GM12865 (cell line): ENCODE measurements at places on chromosomes 13 and 19.

- peak; percentile 60 for DNase-seq
Measured at GRCh38 chr19:46610851-46611770, 10.0 kb downstream of the CALM3 start.

DNA sequence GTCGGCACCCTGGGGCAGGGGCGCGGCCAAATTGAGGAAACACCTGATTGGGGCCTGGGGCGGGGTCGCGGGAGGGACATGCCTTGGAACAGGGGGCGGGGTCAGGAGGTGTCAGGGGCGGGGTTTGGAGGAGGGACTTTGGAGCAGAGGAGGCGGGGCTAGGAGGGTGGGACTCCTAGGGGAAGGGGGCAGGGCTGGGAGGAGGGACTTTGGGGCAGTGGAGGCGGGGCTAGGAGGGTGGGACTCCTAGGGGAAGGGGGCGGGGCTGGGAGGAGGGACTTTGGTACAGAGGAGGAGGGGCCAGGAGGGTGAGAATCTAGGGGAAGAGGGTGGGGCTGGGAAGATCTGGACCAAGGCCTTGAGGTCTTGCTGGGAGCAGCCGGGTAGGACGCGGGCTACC lies 21.9 kb downstream of the GRIN2D start:
- peak; percentile 86 for DNase-seq

DNA sequence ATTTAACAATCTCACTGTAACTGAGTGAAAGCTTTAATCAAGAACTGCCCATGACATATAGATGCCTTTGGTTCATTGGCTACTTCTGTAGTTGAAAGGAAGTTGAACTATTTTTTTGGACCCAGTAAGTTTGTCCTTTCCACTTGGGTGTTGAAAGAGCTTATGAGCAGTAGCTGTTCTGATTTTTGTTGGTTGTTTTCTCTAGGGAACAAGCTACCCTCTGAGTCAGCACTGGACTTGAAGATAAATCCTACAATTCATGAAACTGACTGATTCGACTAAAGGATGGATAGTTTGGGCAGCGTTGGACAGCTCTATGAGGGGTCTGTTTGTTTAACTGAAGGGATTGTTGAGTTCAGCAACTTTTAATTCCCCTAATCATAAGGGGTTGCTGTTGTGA lies 101.0 kb downstream of the PAN3 start:
- DNase-seq = no peak

DNA sequence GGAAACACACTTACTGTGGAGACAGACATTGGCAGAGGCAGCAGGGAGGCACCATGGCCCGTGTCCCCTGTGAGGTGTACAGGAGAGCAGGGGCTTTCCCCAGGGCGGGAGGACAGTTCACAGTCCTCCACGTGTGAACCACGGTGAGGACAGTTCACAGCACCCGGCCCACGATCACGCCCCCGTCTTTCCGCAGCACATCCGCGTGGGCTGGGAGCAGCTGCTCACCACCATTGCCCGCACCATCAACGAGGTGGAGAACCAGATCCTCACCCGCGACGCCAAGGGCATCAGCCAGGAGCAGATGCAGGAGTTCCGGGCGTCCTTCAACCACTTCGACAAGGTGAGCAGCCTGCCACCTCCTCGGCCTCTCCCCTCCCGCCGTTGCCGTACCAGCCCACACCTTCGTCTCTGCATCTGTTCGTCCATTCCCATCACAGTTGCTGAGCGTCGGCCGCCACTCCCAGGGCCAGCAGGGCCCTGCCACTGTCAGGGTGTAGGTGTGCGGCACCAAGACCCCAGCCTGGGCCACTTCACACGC lies 17.4 kb downstream of the CAPN12 start:
- DNase-seq = no peak

DNA sequence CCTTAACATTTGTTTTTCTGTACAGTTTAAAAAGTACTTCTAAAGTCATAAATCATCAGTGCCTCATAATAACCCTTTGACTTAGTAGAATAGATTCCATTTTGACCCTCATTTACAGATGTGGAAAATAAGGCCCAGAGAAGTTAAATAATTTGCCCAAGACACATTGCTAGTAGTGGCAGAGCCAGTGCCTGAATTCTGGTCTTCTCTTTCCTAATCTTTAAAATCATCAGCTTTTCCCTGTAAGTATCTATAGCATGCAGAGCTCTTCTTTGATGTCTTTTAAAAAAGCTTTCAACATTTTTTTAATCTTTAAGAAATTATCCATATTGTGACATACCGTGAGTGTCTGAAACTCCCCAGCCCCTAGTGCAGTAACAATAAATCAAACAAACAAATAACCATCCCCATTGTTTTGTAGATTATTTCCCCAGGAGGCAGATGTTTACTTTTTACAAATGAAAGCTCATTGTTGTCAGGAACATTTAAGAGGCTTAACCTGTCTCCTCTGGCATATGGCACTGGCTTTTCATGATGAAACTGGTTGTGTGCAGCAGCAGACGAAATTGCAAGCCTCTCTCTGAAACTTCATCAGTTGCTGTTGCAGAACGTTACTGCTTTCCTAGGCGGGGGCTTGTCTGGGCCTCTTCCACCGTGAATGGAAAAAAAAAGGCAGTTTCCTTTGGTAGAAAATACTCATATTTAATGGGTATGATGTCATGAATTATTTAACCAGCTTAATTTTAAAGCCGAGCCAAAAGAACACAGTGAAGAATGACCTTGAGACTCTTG lies 31.7 kb upstream of the PCDH8 start:
- no peak for DNase-seq

GRCh38 chr13:48653472-48653939 lies at the start of gene CYSLTR2:
TSS of gene CYSLTR2 (plus strand) at chr13:48653929. CDS start at chr13:48706818, 52,889 bp downstream.
- DNase-seq = peak; percentile 53

GRCh38 chr13:34926508-34926907 lies 15.6 kb upstream of the NBEA start:
- DNase-seq = no peak

DNA sequence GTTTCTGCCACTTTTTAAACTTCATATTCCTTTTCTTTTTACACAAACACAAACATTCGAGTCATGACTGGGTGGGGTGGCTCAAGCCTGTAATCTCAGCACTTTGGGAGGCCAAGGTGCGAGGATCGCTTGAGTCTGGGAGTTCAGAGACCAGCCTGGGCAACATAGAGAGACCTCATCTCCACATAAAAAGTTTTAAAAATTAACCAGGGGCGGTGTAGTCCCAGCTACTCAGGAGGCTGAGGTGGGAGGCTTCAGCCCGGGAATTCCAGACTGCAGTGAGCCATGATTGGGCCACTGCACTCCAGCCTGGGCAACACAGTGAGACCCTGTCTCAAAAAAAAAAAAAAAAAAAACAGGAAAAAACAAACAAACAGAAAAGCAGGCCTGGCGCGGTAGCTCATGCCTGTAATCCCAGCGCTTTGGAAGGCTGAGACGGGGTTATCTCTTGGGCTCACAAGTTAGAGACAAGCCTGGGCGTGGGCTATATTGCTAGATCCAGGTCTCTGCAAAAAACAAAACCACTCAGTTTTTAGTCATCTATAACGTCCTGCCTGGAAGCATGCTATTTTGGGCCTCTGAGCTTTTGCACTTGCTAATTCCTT lies 583 bp upstream of the BAX start:
- no peak for DNase-seq

DNA sequence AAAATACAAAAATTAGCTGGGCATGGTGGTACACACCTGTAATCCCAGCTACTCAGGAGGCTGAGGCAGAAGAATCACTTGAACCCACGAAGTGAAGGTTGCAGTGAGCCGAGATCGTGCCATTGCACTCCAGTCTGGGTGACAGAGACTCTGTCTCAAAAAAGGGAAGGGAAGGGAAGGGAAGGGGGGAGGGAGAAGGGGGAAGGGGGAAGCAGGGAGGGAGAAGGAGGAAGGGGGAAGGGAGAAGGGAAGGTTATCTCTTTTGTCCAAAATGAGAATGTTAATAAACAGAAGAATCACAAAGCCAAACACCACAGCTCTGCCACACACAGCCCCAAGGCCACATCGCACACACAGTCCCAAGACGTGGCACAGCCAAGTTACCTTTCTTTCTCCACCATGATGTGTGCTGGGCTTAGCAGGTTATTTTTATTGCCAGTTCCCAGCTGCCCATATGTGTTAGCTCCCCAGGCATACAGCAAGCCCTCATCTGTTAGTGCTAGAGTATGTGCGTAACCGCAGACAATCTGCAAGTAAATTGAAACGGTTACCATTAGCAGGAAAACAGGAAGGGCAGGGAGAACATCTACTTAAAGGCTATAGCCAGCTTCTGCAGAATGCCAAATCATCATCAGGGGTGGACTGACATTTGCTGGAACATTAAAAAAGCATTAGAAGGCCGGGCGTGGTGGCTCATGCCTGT lies 34.3 kb downstream of the RCBTB1 start:
- no peak for DNase-seq

- DNase-seq = no peak
Measured at GRCh38 chr19:3958836-3959765, 11.8 kb downstream of the DAPK3 start.

DNA sequence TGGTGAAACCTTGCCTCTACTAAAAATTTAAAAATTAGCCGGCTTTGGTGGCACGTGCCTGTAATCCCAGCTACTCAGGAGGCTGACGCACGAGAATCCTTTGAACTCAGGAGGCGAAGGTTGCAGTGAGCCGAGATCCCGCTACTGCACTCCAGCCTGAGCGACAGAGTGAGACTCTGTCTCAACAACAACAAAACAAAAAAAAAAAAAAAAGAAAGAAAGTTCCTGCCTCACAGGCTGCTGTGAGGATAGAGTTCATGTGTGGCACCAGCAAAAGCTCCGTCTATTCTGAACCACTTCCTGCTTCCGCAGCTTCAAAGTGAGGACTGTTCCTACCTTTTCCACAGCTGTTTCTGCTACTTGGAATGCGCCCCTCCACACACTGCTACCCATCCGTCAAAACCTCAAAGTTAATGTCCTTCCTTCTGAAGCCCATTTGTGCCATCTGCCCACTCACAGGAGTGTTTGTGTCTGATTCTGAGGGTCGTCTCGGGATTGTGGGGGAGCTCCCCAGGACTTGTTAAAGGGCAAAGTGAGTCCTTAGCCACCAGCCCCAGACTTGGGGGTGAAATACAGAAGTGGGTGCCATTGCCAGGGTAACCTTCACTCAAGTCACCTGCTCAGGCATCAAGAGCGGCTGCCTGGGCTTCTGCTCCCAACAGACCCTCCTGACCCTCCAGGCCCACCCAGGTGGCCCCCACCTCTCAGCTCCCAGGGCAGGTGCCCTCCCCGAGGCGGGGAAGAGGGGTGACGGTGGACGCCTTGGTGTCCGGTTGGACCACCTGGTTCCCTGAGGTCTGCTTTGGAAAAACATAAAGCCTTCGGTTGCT lies 2.9 kb downstream of the MFSD12 start:
- peak; percentile 59 for DNase-seq

DNA sequence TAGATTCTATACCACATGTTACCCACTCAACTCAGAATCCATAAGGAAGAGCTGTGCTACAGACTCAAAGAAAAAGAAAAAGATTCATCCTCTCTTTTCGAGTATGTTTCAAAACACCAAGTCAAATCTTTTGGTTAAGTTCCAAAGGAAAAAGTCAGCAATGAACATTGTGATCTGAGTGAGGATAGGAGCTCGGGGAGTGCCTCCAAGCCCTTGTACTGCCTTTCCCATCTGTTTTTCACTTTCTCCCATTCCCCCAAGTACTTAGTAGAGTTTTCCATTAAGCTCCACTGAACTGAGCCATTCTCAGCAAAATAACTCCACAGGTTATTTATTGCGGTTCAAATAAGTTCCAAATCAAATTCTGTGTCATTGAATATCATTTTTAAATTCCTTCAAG lies 47.7 kb upstream of the MAB21L1 start:
- DNase-seq = no peak

DNA sequence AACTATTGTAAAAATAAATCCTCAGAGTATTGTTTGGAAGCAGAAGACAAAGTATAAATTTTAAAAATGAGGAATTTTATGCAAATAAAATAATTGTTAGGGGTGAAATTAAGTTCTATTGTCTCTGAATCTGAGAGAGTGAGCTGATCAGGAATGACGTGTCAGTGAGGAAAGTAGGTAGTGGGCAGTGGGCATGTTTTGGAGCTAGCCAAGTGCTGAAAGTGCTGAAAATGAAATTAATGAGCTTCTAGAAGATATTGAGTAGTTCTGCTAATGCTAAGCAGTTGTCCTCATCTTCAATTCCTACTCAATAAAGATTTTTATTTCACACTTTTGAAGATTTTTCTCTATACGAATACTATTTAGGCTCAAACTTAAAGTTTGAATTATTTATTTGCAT lies 1167.8 kb upstream of the PCDH20 start:
- DNase-seq = no peak

DNA sequence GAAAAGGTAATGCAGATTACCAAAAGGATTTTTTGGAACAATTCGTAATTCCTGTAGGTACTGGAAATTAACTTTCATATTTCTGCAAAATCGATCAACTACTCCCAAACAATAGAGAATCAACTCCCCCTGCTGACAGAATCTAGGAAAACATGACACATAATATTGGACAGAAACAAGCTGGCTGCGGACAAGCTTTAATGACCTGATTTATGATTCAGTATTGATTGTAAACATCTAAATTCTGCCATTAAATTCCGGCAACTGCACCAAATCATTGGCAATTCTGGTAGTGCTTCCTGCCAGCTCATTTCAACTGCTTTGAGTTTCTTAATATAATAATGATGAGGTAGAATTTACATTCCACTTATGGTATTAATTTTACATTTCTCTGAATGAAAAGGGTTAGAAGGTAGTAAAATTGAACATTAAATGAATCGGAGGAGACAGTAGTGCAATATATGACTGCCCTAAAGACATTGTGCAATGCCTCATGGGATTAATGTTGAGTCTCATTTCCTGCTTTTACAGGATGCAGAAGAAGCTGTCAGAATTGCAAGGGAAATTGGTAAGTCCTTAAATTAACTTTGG lies 146.5 kb downstream of the PCCA start:
- DNase-seq = peak; percentile 57

- peak; percentile 29 for DNase-seq
Measured at GRCh38 chr13:21541980-21542379, 62.0 kb downstream of the MICU2 start.

GRCh38 chr19:14603990-14604387 lies 21.1 kb downstream of the CLEC17A start:
- peak; percentile 92 for DNase-seq

- no peak for DNase-seq
Measured at GRCh38 chr13:51241720-51242119, 19.5 kb downstream of the FAM124A start.

DNA sequence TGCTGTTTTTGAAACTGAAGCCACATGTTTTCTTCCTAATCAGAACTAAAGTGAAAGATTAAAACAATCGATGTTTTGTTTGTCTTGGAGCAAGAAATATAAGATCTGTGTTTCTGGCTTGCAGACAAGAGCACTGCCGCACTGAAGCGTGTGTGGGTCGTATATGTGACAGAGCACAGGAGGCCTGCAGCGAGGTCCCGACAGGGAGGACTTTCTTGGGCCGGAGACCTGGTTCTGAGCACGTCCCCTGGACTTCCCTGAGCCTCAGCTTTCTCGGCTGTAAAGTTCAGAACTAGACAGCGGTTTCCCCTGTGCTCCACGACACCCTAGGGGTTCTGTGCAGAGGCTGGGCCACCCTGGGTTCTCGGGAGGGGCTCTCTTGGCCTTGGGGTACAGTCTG lies 60.5 kb downstream of the GADD45B start:
- no peak for DNase-seq
